ENCODE measurements at places on chromosomes 5 and 9.
A peak's percentile ranks its signal among the peaks of the same experiment; 100 is the strongest.

- DNase-seq: no peak
These were observed 77.2 kb upstream of the OSMR start for GRCh38 chr5:38768412-38769211.

DNA sequence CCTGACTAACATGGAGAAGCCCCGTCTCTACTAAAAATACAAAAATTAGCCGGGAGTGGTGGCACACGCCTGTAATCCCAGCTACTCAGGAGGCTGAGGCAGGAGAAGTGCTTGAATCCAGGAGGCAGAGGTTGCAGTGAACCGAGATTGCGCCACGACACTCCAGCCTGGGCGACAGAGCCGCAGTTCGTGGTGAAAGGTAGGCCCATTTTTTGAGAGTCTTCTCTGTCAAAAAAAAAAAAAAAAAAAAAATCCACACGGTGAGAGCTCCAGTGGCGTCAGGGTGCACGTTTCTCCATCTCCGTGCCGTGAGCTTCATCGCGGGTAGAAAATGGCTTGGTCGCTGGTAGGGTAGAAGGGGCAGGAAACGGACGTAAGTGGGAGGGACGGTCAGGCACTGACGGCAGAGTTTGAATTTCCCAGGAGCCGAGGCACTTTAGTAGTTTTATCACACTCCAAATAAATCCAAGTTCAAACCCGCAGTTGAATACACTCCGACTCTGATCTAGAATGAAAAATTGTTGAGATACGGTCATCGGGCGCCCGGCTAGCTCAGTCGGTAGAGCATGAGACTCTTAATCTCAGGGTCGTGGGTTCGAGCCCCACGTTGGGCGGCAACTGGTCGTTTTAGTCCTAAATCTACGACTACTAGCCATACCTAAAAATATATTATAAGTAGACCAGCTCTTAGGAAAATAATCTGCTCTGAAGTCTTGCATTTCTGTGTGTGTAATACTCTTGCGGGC is 2.4 kb upstream of the TRIM7 start:
- DNase-seq: no peak

DNA sequence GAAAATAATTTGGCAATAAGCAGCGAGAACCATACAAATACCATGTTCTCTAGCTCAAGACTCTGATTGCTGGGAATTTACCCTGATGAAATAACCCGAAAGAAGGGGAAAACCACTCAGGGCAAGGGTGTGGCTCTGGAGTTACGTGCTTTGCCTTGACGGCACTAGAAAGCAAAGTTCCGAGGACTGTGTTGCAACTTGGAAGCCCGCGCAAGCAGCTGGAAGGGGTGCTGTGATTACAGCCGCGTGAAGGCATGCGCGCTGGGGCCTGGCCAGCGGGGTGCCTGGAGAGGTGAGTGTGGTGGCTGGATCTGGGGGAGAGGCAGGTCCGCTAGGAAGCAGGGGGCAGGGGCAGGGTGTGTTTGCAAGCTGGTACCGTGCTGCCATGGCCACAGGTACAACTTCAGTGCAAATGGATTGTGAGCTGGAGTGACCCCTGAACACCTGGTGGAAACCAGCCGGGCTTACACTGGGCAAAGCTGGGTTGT is 52.6 kb upstream of the CNOT6 start:
- DNase-seq: no peak

GRCh38 chr9:16619914-16620520 is 250.5 kb downstream of the BNC2 start:
- DNase-seq: no peak

DNA sequence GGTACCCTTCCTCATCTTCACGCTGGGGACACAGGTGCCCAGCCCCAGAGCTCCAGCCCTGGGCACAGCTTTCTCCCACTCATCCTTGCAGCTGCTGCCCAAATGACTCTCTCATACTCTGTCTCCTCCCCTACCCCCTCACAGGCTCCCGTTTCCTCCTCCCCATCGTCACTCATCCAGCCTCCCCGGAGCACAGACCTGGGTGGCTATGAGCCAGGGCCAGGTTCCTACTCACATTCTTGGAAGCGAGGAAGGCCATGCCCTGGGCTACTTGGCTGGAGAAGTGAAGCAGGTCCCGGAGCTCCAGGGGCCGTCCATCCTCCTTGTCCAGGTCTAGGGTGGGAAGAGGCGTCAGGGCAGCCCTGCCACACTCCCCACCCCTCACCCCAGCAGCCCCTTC is 29.3 kb downstream of the CSF1R start:
- DNase-seq: peak; percentile 30

All from breast epithelium (tissue), 4 donors.